ENCODE measurements at places on chromosomes 2 and 18. TPM values are rescaled to one million over a fixed set of nuclear protein-coding genes. Genes with fewer than 3 reads are reported as not detected.

- DNase-seq = no peak
Measured at GRCh38 chr2:72220170-72220569, 72.5 kb upstream of the CYP26B1 start.

DNA sequence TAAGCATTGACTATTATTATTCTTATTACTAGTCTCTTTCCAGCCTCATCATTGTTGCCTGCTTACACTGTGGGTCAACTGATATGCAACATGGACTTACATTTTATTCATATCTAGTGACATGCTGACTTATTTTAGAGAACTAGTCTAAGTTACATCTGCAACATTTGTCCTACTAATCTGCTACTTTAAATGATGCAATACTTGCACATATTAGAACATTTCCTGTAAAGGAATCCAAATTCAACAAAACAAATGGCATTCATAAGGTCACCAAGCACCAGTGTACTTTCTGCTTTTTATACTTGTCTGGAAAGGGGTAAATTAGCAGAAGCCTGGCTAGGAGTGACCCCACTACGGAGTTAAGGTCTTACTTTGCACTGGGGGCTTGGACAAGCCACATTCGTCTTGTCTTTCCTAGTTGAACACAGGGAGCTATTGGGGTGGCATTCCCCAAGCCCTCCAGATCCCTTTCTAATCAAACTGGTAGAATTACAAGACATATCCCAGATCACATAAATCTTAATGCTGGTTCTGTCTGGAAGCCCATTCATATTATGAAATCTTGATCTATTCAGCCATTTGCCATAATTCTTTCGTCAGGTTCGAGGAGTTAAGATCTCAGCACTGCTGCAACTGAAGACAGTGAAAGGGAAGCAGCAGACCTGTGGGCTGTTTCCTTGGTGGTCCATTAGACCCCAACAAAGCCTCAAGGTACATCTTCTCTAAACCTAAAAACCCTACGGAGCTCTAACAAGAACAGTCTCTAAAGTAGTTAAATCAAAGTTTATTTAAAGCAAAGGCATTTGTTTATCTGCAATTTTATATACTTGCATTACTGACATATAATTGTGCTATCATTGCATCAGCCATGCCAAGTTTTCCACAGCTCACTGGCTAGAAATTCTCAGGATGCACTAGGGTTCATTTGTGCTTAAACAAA, 49.9 kb upstream of the RTN4 start:
- DNase-seq = no peak

GRCh38 chr2:86577817-86578456, 14.7 kb upstream of the CHMP3 start:
- DNase-seq = no peak

GRCh38 chr2:854460-854859, 96.2 kb upstream of the SNTG2 start:
- no peak for DNase-seq

GRCh38 chr18:5620289-5620688, 76.5 kb upstream of the EPB41L3 start:
- no peak for DNase-seq

The ALPP gene
- not detected for total RNA-seq

Measured in pulmonary artery endothelial cell (primary cell).